ENCODE measurements at places on chromosomes 11 and 22. TPM values are rescaled to one million over a fixed set of nuclear protein-coding genes. Genes with fewer than 3 reads are reported as not detected.

- no peak for DNase-seq
- H3K27ac ChIP-seq, result no peak within 1 kb of the TSS
- peaks cover 86% of the 10 kb centered on the region for H3K27me3 ChIP-seq
- H3K36me3 ChIP-seq, result no peaks in the 10 kb centered on the region
Observed at GRCh38 chr11:2270322-2271076, at the start of gene ASCL2. Gene ASCL2, minus strand, starts transcription at chr11:2270588. Its CDS starts 256 bp downstream, at chr11:2270332.

DNA sequence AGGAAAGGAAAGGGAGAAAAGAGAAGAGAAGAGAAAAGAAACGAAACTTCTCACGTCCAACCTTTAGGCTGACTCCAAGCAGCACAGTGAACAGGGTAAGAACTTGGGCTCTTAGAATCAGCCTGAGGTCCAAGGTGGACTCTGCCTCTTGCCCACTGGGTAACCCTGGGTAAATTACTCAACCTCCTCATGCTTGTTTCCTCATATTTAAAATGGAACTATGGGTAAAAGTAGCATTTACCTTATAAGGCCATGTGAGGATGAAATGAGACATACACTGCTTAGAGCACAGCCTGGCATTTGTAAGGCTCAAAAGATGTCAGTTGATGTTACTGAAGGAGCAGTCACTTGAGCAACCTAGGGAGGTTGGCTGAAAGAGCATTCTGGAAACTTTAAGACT is 107.9 kb downstream of the C11orf58 start:
- H3K4me3 ChIP-seq, result no peak overlapping the region
- H3K36me3 ChIP-seq, result peaks cover 10% of the 10 kb centered on the region
- H3K27me3 ChIP-seq, result no peaks in the 10 kb centered on the region
- H3K4me1 ChIP-seq, result peaks cover 6% of the 10 kb centered on the region
- H3K27ac ChIP-seq, result no peak overlapping the region
- DNase-seq, result no peak

Gene SLCO2B1
- not detected for total RNA-seq

Gene RAB3IL1
- 11.9 TPM for total RNA-seq

- DNase-seq, result no peak
- H3K27ac ChIP-seq, result no peak overlapping the region
- H3K4me3 ChIP-seq, result no peak overlapping the region
- H3K36me3 ChIP-seq, result no peaks in the 10 kb centered on the region
- H3K4me1 ChIP-seq, result no peaks in the 10 kb centered on the region
Observed at GRCh38 chr11:124814739-124815138, 14.5 kb upstream of the MSANTD2 start.

Gene SHANK2
- 2.1 TPM for total RNA-seq

DNA sequence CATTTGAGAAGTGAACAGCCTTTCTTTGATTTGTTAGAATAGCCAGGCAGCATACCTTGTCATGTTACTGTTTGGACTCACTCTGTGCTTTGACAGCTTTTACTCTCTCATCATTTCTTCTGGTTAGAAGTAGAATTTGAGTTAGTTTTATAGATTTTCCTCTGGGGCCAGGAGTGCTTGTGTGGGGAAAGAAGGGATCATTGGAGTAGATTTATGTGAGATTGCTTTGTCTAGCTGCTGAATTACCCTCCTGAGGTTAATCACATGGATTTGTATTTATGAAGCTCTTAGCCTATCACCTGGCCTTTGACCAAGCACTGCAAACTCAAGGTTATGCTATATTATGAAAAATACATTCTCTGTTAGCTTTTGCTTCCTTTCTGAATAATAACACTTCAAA is 54.3 kb downstream of the SWAP70 start:
- peaks cover 24% of the 10 kb centered on the region for H3K36me3 ChIP-seq
- H3K4me3 ChIP-seq, result no peak overlapping the region
- H3K27me3 ChIP-seq, result no peaks in the 10 kb centered on the region
- DNase-seq, result no peak
- peaks cover 19% of the 10 kb centered on the region for H3K4me1 ChIP-seq

Gene MRPL48
- total RNA-seq, result 29.3 TPM

DNA sequence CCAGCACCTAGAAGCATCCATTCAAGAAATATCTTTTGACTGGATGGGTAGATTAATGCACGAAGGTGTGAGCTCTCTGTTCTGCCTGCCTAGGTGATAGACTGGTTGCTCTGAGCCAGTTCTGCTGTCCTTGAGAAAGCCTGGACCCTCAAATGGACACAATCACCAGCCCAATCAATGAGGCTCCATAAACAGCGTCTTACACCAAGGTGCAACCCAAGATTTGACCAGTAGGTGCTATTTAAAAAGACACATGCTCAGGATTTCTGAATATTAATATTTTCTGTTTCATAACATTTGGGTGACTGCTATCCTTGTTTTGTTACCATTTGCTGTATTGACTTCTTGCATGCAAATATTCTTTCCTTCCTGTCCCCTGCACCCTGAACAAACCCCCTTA is 39.0 kb downstream of the PAMR1 start:
- no peak overlapping the region for H3K4me3 ChIP-seq
- peaks cover 7% of the 10 kb centered on the region for H3K27me3 ChIP-seq
- no peak for DNase-seq

Gene OR51B5
- total RNA-seq, result 1.1 TPM
